ENCODE measurements at places on chromosomes 3 and 15.

DNA sequence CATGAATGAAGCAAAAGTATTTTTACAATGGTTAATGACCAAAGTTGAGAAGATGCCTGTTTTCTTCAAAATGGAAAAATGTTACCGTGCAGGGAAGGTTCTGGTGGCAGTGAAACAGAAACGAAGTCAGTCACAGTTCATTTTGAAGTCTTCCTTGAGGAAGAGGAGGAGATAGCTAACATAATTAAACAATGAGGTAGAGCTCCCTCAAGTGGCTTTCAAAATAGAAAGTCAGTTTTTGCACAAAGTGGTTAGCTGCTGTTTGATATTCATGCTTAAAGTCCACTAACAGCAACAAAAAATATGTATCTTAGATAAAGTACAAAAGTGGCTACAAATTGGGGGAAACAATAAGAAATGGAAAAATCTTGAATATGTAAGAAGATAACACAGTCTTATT is 87.3 kb downstream of the TFG start:
- DNase-seq = no peak

- no peak for DNase-seq
Measured at GRCh38 chr15:75232826-75233503, 25.2 kb upstream of the GOLGA6C start.

GRCh38 chr15:82890995-82891390 is 61.5 kb downstream of the HOMER2 start:
- no peak for DNase-seq

GRCh38 chr3:180252683-180253082 is 215.9 kb upstream of the PEX5L start:
- no peak for DNase-seq

GRCh38 chr3:43770426-43771103 is 79.8 kb downstream of the ABHD5 start:
- no peak for DNase-seq

DNA sequence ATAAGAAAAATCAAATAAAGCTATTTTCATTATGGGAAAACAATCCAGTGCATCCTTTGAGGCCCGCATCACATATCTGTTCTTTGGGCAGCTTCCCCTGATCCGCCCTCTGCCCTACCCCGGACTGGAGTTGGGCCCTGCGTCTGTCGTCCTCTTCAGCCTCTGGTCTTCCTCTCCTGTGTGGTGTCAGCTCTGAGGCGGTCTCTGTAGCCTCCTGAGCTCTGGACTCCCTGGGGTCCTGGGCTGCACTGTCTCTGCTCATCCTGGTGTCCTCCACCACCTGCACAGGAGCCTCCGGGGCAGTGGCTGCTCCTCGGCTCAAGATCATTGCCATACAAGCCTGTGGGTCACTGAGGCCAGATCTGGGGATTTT is 7.4 kb upstream of the SNX22 start:
- DNase-seq = no peak

GRCh38 chr3:189239616-189240015 is 67.8 kb downstream of the TPRG1 start:
- no peak for DNase-seq

- DNase-seq = no peak
Measured at GRCh38 chr3:4565809-4566501, 72.8 kb downstream of the ITPR1 start.

GRCh38 chr3:106349191-106349881 is 480.5 kb upstream of the CBLB start:
- no peak for DNase-seq

- no peak for DNase-seq
Measured at GRCh38 chr15:74206801-74207281, 4.3 kb upstream of the STRA6 start.

DNA sequence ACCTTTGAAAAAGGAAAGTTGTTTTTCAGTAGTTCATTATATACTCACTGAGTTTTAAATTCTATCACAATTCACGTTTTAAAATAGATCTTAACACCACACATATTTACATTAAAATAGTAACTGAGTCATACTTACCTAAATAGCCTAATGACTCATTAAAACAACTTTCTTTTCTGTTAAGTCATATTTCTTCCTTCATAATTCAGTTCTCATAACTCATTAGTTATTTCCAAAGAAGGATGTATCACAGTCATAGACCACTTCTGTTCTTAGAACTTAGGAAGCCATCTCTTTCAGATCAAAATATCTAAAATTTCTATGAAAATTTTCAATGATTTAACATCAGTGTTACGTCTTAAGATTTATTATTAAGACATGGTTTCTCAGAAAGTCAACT is 885.9 kb downstream of the FHIT start:
- DNase-seq = no peak

GRCh38 chr3:129016356-129016719 is 15.2 kb downstream of the EFCC1 start:
- DNase-seq = no peak

- DNase-seq = no peak
Measured at GRCh38 chr3:101925564-101925963, 76.2 kb downstream of the NFKBIZ start.

- DNase-seq = no peak
Measured at GRCh38 chr15:99096173-99096893, 8.5 kb upstream of the SYNM start.

DNA sequence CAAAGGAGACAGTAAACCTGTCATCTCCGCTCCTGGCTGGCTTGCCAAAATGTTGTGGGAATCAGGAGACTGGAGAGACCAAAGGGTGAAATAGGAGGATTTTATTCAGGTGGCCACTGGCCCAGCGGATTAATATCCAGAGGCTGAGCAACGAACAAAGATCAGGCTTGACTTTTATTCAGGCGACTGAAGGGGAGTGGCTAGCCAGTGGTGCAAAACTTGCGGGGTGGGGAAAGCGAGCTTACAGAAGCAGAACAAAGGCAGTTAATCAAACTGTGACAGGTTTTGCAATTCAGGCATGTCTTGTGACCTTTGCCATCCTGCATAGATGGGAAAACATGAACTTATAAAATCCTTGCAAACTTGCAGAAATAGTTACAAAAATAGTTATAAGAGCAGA is 19.8 kb upstream of the ACAD9 start:
- DNase-seq = no peak

DNA sequence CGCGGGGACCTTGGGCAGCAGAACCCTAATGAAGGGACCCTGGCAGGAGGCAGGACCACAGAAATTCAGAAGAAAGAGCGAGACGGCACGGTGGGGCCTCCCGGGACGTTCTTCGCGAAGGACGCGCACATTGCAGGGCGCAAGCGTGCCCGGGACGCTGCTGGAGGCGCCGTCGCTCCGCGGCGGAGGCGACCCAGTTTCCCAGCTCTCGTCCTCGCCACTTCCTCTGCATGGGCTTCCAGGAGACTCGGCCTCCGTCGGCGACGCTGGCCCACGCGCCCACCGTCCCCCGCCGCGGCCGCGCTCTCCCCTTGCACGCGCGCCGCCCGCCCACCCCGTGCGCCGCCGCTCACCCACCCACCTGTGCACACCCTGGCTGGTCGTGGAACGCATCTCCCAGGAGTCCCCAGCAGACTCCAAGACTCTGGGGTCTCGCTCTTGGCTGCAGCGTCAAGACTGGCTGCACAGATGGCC is 31.8 kb upstream of the SMAD3 start:
- no peak for DNase-seq

DNA sequence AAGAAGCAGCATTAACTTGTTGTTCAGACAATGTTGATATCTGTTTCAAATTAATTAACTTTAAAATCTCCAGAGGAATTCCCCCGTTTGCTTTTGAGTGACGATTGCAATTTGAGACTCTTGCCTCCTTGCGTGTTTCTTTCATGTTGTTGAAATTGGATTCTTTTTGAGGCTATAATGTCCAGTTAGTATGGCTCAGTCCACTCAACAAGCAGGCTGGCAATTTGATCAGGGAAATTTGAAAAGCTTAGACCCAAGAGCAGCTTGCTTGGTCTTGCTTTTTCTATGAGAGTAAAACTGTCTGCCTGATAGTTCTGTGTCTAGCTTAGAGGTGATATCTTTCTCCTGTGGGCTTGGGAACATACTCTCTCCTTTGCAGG is 2.0 kb downstream of the ARID3B start:
- no peak for DNase-seq

DNA sequence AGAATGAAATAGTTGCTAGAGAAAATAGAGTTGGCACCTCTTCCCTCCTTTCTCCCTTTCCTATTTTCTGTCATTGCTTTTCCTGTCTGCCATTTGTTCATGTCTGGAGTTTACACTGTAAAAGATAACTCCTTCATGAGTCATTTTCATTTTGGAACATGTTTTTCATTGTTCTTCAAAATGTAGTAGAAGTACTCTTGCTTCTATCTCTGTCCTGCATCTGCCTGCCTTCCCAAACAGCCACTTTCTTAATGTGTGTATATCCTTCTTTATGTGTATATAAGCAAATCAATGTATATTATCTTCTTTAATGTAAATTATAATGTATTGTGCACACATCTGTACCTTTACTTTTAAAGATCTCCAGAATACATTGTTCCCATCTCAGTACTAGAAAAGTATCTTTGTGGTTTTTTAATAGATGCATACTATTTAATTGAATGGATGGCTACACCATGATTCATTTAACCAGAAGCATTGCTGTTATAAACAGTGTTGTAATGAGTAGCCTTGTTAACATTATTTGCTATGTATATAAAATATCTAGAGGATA is 41.1 kb downstream of the TSC22D2 start:
- no peak for DNase-seq

- no peak for DNase-seq
Measured at GRCh38 chr3:81913886-81914663, 152.6 kb upstream of the GBE1 start.

- DNase-seq = no peak
Measured at GRCh38 chr3:48697952-48698351, 12.2 kb upstream of the NCKIPSD start.

DNA sequence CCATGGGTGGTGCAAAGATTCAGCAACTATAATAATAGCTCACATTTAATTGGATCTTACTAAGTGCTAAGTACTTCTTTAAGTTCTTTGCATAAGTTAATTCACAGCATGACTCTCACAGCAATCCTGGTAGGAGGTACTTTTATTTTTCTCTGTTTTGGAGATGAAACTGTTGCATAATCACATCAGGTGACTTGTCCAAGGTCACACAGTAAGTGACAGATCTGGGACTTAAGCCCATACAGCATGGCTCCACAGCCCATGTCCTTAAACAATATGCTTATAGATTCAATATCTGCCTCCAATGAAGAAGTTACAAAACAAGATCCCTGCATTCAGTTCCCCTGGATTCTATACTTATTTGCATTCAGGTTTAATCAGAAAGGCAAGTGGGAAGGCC is 171.8 kb downstream of the CNTN3 start:
- no peak for DNase-seq

GRCh38 chr3:117052395-117052794 is 342.8 kb downstream of the TUSC7 start:
- no peak for DNase-seq

DNA sequence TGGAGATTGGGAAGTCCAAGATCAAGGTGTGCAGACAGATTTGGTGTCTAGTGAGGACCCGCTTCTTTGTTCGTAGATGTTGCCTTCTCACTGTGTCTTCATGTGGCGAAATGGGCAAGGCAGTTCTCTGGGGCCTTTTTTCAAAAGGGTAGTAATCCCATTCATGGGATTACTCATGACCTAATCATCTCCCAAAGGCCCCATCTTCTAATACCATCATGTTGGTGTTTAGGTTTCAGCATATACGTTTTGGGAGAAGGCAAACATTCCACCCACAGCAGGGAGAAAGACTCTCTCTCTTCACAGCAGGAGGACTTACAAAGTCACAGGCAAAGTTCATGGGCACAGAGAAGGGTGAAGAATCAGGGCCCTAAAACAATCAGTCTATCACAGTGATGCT is 252.1 kb downstream of the RPLP1 start:
- no peak for DNase-seq

DNA sequence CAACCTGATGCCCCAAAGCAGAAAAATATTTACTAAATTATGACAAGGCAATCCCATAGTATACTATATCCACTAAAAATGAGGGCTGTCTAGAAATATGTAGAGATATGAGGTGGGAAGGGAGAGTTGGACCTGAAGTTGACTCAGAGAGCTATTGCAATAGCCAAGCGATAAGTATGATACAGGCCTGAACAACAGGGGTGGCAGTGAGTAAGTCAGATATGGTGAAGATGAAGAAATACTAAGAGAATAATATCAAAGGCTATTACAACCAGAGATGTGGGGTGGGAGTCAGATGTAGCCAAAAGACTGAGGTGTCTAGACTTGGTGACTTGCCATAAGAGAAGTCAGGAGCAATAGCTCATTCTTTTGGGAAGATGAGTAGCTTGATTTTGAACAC is 9.2 kb downstream of the HSPBAP1 start:
- DNase-seq = no peak

DNA sequence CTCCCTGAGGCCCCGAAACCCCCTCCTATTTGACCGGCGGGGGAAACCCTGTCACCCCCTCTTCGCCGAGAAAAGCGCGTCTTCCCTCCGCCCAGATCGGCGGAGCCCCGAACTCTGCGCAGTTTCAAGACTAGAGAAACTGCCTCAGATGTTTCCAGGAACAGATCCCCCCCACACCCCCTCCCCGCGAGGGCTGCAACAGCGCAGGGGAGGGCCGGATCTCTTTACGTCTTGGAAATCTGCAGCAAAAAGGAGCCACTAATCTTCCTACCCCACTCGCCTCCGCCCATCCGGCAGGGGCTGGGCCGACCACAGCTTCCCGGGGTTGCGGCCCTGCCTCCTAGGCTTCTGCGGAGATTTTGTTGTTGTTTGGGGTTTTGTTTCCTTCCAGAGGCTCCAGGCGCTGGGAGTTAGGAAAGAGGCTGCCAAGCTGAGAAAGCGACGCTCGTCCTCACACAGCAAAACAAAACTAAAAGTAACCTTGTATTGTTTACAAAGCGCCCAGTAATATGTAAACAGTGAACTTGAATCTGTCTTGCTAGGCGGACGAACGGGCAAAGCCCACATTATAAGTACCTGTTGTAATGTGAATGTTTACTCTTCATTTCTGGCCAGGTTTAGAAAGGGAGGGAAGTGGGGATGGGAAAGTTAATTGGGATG is 2.2 kb downstream of the FOXB1 start:
- DNase-seq = peak; percentile 55

DNA sequence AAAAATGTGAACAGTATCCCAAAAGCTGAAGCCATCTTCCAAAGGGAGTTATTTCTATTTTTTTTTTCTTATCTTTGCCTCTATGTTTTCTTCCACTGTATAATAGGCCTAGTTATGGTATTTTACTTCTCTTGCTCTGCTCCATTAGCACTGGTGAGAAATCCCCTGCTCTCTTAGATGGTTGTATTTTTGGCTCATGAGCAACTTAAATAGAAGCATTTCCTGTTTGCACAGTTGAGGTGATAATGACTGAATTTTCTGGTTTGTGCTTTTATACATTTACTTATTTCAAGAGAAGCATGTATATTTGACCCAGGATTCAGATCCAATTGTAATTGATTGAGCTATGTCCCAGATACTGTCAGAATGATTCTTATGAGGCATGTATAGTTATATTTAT is 61.6 kb upstream of the CD200R1L start:
- DNase-seq = no peak

GRCh38 chr3:69998759-69999139 is 784 bp upstream of the SAMMSON start:
- no peak for DNase-seq

Measured in stimulated activated CD4-positive, alpha-beta T cell treated with anti-CD3 and anti-CD28 coated beads, Interleukin-1b, Interleukin-23, amount 100 ng/mL, for 24 hours (primary cell).